NCI-H187 (cell line): ENCODE measurements at places on chromosomes 2 and 18.
A peak's percentile ranks its signal among the peaks of the same experiment; 100 is the strongest.

DNA sequence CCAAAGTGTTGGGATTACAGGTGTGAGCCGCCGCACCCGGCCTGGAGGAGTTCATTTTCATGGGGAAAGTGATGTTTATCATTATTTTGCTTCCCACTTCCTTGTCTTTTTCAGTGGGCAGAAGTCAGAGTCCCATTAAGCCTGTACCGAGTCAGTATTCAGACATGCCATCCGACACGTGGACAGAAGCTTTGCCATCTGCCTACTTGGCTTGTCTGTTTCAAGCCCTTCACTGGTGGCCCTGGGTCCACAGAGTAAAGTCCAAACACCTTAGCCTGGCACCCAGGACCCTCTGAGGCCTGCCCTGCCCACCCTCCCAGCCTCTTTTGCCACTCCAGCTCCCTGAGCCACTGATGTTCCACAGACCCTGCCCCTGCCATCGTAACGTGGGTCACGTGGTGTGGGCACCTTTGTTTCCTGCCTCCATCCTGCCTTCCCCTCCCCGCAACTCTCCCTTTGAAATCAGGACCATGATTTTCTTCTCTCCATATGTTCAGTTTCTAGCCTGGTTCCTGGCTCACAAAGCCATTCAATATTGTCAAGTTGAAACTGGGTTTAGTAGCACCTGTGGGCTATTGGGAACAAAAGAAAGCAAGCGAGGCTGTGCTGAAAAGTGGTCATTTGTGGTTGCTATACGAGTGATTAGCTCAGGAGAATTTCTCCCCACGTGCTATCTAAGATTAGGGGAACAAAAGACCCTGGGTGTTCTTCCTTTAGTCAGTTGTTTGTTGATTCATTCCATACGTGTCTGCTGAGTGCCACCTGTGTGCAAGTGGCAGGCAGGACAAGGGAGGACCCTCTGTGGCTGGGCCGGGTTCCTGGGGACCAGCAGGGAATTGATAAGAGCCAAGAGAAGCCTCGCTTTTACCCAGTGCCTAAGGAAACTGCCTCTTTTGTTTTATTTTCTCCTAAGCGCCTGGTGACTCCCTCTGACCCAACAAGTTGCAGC lies 5.1 kb upstream of the ODC1 start:
- no peak for DNase-seq

DNA sequence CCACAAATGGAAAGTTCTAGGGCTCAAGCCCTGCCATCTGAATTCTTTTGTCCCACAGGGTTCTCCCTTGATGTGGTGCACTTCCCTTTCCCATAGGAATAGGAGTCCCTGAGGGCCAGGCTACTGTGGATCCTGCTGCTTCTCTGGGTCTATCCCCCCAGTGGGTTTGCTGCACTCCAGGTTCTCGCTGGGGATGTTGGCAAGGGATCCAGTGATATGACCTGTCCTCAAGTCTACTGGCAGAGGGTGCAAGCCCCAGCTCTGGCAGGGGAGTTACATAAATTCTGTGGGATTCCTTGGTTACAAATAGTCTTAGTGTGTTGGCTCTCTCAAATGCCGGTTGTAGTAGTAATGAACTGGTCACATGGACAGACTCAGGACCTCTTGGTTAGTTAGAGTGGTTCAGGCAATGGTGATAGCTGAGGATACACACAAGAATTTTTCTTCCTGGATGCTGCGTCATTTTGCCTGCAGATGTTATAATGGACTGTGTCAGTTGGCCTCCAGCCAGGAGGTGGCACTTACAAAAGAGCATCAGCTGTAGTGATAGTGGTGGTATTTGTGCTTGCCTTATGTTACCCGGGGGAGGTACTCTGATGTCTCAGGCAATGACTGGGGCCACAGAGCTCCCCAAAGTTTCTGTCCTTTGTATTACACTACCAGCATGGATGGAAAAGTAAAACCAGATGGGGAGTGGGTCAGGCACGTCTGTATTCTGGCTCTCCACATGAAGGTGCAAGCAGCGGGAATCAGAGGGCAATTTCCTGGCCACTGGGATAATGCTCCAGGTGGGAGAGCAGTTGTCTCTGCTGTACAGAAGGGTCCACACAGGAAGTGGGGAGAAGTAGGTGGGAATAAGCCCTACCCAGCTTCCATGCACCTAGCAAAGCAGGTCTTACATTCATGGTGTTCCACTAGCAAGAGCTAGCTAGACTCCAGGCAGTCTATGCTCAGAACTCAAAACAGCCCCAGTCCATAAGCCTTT lies 267.9 kb downstream of the SOX11 start:
- DNase-seq, result no peak

DNA sequence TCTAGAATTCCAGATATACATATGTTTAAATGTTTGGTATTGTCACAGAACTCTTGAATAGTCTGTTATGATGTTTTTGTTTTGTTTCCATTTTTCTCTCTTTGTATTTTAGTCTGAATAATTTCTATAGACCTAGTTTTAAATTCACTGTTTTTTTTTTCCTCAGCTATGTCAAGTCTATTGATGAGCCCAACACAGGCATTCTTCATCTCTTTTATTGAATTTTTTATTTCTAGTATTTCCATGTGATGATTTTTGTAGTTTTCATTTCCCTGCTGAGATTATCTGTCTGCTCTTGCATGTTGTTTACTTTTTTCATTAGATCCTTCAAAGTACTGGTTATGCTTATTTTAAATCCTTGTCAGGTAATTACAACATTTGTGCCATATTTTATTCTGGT lies 254.7 kb downstream of the C1D start:
- DNase-seq, result no peak

- no peak for DNase-seq
Observed at GRCh38 chr18:2905854-2906703, 59.3 kb downstream of the EMILIN2 start.

- DNase-seq, result no peak
Observed at GRCh38 chr2:106572541-106573450, 85.6 kb downstream of the CD8B2 start.

- DNase-seq, result no peak
Observed at GRCh38 chr2:37326285-37326684, 1.7 kb upstream of the PRKD3 start.

DNA sequence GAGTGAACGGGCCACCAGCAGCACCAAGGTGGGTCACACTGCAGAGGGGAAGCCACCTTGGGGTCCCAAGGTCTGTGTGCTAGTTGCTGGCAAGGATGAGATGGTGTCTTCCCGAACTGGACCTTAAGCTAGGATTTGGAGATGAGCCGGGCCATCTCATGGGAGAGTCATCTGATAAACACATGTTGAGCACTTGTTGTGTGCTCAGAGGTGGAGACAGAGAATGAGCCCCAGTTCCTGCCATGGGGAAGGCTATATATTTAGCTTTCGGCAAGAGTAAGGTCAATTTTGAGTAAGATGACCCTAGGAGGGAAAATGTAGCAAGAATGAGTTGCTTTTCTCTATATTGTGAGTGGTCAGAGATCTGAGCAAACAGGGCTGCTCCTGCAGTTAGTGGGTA lies 41.4 kb upstream of the RPL31 start:
- DNase-seq, result no peak

DNA sequence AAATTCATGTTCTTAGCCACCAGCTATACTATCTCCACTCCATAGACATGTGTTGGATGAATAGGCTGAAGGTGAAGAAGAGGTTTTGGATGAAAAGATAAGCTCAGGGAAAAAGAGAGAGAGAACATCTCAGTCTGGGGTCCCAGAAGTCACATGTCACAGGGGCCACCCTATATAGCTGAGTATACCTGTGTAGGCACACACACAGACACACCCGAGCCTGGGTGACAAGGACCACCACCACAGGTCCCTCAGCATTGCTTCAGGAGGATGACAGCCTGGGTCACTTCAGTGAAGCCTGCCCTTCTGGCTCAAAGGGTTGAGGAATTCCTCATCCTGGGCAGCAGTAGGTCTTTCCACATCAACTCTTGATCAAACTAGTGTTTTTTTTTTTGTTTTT lies 56.2 kb downstream of the POLR1A start:
- DNase-seq, result no peak

GRCh38 chr2:99139003-99139402 lies 2.5 kb upstream of the C2orf15 start:
- no peak for DNase-seq

DNA sequence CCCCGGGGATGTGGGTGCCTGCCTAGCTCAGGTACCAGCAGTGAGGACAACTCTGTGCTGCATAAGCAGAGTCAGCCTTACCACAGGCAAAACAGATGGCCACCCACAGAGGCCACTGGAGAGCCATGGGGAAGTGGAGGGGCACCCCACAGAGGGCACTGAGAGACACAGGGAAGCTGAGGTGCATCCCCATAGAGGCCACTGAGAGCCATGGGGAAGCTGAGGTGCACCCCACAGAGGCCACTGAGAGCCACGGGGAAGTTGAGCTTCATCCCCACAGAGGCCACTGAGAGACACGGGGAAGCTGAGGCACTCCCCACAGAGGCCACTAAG lies 134.1 kb upstream of the EPAS1 start:
- DNase-seq, result no peak

GRCh38 chr2:241041589-241042158 lies 43.3 kb downstream of the SNED1 start:
- DNase-seq, result no peak

GRCh38 chr2:165567273-165567672 lies 97.8 kb downstream of the CSRNP3 start:
- peak; percentile 64 for DNase-seq

DNA sequence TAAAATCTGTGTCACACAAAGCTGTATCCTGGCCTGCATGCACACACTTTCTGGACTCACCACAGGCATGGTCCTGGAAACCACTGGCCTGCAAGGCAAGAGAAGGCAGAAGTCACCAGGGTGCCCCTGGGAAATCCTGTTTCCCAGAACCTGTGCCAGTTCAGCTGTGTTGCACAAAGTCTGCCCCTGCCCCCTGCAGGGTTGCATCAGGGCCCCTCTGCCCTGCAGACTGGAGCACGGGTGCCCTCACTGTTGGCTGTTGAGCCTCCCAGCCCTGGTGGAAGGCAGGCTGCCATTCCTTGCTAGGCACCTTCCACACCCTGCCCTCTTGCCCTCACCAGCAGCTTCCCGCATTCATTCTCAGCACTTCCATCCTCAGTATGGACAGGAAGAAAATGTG lies 18.0 kb upstream of the TUBB6 start:
- DNase-seq, result no peak

DNA sequence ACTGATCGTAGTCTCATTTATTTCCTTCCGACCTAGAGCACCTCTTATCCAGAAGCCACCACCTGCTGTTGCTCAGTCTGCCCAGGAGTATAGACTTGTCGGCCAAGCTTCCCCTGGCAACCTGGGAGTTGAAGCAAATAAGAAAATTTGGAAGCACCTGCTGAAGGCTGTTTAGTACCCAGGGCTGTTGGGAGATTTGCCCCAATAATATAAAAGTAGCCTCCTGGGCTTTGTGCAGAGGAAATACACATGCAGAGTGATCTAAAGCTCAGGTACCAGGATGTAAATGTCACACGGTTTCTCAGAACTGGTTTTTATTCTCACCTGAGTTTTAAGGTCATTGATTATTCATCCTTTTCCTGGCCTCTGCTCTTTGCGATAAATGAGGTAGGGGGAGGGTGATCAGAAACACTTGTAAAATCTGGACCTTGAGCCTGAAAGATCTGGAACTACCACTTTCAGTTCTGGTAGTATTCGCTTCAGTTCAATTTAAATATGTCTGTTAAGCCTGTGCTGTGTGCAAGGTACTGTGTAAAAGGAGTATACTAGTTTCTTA lies 789 bp upstream of the COX7A2L start:
- DNase-seq, result no peak

- no peak for DNase-seq
Observed at GRCh38 chr18:56835331-56835730, 184.2 kb downstream of the WDR7 start.

- no peak for DNase-seq
Observed at GRCh38 chr2:105917226-105917625, 172.5 kb downstream of the NCK2 start.

DNA sequence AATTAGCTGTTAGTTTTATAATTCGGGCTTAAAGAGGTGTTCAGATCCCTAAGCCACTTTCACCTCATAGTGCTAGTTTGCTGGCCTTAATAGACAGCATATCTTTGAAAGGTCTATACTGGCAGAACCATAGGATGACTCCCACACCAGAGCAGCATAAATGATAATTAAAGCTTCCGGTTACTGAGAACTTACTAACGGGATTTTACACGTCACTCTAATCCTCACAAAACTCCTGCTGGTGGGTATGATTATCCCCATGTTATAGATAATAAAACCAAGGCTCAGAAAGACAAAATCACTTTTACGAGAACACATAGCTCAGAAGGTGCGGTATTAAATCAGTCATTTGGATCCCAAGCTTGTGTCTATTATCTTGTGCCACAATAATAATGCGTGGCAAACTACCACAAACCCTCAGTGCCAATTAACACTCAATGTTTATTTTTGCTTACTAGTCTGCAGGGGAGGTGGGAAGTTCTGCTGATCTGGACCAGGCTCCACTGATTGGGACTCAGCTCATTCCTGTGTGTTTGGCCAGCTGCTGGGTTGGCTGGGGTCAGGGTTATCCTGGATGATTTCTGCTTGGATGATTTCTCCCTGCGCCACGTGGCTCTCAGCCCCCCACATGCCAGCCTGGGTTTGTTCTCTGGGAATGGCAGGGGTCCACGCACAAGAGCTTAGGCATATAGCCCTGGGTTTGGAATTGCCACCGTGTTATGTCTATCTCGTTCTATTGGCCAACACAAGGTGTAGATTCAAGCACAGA lies 62.3 kb downstream of the TRIB2 start:
- no peak for DNase-seq

- no peak for DNase-seq
Observed at GRCh38 chr2:234254783-234255521, 204.4 kb downstream of the SPP2 start.

DNA sequence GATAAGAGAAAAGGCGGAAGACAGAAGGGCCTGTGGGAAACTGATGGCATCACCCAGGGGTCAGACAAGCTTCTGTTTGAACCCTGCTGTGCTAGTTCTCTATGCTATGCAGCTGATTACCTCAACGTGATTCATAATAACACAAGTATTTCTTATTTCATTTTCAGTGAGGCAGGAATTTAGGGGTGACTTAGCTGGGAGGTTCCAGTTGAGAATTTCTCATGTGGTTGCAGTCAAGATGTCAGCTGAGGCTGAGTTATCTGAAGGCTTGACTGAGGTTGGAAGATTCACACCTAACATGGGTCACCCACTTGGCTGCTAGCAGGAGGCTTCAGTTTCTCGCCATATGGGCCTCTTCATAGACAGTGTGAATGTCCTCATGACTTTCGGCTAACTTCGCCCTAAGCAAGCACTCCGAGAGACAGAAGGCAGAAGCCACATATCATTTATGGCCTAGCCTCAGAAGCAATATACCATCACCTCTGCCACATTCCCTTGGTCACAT lies 34.0 kb upstream of the TMEM131 start:
- no peak for DNase-seq

GRCh38 chr2:40680547-40680946 lies 228.7 kb upstream of the SLC8A1 start:
- DNase-seq, result no peak

DNA sequence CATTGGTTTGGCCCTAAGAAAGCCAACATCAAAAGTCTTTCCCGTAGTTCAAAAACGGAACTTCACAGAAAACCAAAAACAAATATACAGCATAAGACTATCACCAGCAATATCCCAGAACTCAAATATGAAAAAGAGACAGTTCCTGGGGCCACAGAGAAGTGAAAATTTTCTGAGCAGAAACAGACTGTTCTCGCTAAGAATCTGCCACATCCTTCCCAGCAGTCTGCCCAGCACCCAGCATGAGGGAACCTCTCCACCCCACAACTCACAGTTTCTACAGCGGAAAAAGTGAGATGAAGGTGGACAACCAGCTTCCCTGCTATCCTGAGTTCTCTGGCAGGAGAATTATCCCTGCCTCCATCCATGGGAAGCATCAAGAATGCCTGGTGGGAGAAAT lies 26.7 kb upstream of the TMEM163 start:
- no peak for DNase-seq
